ENCODE measurements at places on chromosomes 12 and 14.

- DNase-seq: no peak
Observed at GRCh38 chr14:53824061-53824460, 132.6 kb downstream of the BMP4 start.

DNA sequence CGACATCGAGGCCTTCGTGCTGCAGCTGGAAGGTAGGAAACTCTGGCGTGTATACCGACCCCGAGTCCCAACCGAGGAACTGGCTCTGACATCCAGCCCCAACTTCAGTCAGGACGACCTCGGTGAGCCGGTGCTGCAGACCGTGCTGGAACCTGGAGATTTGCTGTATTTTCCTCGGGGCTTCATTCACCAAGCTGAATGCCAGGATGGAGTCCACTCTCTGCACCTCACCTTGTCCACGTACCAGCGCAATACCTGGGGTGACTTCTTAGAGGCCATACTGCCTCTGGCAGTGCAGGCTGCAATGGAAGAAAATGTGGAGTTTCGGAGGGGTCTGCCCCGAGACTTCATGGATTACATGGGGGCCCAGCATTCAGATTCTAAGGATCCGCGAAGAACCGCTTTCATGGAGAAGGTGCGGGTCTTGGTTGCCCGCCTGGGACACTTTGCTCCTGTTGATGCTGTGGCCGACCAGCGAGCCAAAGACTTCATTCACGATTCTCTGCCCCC is 1.4 kb downstream of the RIOX1 start:
- DNase-seq: no peak

DNA sequence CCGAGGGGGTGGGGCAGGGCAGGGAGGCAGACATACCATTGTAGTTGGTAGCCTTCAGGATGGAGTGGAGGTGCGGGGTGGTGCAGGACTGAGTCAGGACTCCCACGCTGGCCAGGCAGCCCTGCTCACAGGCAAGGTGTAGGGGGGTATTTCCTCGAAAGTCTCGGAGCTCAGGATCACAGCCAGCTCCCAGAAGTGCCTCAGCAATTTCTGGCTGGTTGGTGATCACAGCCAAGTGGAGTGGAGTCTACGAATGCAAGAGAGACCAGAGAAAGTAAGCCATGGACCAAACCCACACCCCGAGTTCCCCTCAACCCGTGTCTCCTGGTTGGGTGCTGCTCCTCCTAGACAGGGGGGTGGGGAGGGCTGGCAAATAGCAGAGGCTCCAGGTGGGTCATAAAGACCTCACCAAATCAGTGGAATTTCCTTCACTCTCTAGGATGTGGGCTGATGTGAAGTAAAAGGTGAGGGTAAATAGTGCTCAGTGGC is 1.4 kb downstream of the NFKBIA start:
- peak; percentile 85 for DNase-seq

DNA sequence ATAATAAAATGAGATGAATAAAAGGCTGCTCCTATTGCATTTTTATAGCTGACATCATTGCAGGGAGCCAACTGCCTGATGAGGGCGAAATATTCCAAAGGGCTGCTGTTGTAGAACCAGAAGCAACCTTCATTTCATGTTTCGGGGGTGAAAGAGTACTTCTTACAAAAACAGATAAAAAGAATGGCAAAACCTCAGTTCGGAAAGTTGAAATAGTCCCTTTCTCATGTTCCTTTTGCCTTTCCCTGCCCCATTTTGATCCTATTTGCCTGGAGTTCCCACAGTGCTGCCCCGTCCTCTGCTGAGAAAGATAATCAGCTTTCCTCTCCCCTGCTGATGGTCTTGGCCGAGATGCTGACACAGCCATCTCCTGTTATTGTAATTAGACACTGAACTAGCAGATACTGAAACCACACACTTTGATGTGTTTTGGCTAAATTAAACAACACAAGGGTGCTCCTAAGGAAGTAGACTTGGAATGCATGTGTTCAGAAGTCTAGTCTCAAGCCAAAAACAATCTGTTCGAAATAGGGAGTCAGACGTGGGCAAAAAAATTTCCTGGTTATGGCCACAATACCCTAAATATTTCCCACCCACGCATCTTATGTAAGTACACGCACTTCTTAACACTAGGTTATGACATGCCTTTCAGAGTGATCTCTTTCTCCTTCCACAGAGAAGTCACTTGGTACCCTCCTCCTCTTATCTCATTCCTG is 117.2 kb downstream of the PPM1H start:
- no peak for DNase-seq

GRCh38 chr12:27151479-27151878 is 69.1 kb upstream of the C12orf71 start:
- DNase-seq: no peak

GRCh38 chr14:88849716-88850115 is 25.3 kb downstream of the TTC8 start:
- no peak for DNase-seq

- DNase-seq: peak; percentile 82
Observed at GRCh38 chr14:99628887-99629618, 15.9 kb upstream of the HHIPL1 start.

GRCh38 chr14:103334644-103335622 is 896 bp downstream of the EIF5 start:
- DNase-seq: peak; percentile 90

DNA sequence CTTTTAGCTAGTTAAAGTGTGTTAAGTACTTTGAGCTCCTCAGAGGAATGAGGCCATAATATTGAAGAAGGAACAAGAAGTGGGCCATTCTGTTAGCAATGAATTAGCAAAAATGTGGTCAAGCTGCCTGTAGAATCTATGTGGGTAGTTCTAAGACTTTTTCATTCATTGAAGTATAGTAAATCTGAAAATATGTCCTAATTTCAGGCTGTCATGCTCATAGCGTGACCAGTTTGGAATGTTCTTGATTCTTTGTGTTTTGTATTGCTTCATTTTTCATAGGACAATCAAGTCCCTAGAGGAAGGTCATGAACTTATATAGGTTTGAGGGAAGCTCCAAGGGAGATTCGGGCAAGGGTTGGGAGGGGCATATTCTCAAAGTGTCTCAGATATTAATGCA is 11.4 kb downstream of the ATP23 start:
- DNase-seq: no peak

GRCh38 chr12:69998922-69999321 is 173.9 kb downstream of the MYRFL start:
- DNase-seq: no peak

DNA sequence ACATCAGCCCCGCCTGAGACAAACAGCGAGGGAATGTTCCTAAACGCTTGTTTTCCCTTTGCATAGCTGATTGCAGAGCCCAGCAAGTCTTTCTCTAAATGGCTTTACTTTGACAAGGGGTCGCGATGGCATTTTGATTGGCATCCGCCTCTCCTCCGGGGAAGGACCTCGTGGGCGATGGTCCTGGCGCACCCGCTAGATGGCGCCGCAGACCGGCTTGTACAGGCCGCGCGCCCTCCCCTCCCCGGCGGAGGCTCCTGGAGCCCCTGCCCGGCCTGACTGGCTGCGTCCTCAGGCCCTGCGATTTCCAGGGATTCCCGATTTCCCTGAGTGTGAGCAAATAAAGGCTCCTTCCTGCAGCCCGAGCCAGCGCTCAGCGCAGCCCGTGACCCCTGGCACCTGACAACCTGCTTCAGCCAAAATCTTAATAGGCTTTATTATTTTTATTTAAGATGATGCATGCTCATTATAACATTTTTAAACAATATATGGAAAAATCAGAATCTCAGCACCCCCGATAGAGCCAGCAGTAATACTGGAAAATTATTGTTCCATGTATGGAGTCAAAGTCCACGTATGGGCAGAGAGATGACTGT is 468.3 kb downstream of the AACS start:
- no peak for DNase-seq

GRCh38 chr12:3476403-3476802 is 14.6 kb upstream of the PRMT8 start:
- no peak for DNase-seq

- DNase-seq: no peak
Observed at GRCh38 chr12:70422631-70423030, 56.5 kb downstream of the KCNMB4 start.

DNA sequence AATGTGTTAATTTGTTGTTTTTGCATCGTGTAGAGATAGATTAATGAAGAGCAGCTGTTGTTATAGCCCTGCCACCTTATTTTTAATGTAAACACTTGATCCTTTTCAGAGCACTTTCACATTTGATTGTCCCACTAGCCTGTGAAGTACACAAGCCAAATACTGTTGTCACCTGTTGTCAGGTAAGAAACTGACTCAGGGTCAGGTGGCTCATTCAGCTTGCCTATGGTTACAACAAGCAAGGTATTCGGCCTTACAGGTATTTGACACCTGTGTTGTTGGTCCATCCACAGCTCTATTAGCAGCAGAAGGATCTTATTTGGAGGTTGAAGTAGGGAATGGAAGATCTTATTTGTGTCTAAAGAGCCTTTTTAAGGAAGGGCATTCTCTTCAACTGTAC is 108.9 kb downstream of the GPR135 start:
- DNase-seq: no peak

DNA sequence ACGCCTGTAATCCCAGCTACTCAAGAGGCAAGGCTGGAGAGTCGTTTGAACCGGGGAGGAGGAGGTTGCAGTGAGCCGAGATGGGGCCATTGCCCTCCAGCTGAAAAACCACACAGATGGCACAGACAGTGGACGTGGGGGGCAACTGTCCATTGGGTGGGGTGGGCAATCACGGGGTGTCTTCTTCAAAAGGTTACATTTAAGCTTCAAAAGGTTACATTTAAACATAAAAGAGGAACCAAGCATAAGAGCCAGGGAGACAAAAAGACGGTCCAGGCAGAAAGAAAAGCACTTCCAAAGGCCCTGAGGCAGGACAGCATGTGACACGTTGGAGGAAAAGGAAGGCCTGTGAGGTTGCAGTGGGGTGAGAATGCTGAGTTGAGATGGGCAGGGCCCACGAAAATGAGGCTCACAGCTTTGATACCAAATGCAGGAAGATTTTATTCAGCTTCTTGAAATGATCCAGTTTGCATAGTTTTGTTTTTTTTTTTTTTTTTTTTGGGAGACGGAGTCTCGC is 10.7 kb downstream of the SCARB1 start:
- no peak for DNase-seq

GRCh38 chr14:92951912-92952471 is 29.0 kb downstream of the CHGA start:
- DNase-seq: peak; percentile 95

GRCh38 chr12:68564166-68564565 is 46.5 kb upstream of the RAP1B start:
- no peak for DNase-seq

DNA sequence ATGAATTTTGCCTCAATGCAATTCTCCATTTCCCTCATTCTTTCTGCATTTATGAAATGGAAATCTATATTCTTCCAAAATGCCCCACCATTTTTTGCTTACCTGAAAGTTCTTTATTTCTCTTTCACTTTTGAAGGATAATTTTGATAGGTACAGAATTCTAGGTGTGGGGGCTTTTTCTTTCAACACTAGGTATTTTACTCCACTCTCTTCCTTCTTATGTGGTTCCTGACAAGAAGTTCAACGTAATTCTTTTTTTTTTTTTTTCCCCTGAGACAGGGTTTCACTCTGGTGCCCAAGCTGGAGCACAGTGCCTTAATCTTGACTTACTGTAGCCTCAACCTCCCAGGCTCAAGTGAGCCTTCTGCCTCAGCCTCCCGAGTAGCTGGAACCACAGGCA is 26.3 kb upstream of the OASL start:
- DNase-seq: peak; percentile 7

GRCh38 chr12:38775457-38775856 is 129.9 kb downstream of the CPNE8 start:
- DNase-seq: no peak

GRCh38 chr12:59695379-59695778 is 99.5 kb downstream of the SLC16A7 start:
- no peak for DNase-seq

DNA sequence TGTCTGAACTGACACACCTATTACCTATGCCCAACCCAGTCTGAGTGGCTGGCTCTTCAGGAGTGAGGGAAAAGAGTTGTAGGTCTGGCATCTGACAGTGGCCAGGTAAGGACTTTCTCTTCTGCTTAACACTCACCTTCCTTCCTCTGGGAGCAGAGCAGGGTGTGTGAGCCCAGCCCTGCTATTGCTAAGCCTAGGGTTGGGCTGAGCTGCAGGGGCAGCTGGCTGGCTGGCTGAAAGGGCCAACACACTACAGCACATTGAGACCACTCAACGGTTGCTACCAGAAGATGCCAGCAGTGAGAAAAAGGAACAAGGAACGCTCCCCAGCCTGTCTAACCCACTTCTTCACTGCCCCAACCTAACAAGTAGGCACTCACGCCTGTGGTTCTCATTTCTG is 201.2 kb downstream of the DPF3 start:
- DNase-seq: no peak

- no peak for DNase-seq
Observed at GRCh38 chr12:132450418-132451171, 39.4 kb upstream of the FBRSL1 start.

Data from activated CD8-positive, alpha-beta memory T cell treated with anti-CD3 and anti-CD28 coated beads for 24 hours (primary cell).